ENCODE measurements at places on chromosomes 12 and 14.

GRCh38 chr12:131011165-131012079 is 57.7 kb downstream of the ADGRD1 start:
- DNase-seq, result no peak

DNA sequence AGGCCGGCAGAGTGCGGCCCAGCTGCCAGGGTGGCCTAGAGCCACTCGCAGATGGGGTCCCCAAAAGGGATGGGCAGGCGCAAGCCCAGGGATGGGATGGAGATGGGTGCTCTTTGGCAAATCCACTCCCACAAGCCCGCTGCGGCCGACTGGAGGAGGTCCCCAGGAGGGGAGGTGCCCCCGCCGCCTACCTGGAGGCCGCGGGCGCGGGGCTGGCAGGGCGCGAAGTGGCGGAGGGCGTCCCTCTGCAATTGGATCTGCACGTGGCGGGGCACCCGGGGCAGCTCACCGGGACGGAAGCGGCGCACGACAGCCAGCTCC is 730 bp downstream of the PPP1R3E start:
- no peak for DNase-seq

DNA sequence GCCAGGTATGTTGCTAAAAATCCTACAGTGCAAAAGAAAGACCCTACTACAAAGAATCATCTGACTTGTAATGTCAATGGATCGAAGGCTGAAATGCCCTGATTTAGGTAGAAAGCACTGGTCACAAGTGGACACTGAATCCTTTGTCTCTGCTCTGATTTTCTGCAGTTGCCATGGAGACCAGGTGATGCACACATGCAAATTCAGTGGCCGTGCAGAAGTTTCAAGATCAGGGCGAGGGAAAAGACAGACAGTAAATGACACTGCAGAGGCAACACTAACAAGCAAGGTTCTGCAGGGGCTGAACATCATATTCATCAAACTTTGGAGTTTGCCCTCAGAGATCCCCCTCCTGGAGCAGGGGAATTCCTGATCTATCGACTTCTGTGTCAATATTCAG is 370.3 kb upstream of the TMEM132C start:
- no peak for DNase-seq

DNA sequence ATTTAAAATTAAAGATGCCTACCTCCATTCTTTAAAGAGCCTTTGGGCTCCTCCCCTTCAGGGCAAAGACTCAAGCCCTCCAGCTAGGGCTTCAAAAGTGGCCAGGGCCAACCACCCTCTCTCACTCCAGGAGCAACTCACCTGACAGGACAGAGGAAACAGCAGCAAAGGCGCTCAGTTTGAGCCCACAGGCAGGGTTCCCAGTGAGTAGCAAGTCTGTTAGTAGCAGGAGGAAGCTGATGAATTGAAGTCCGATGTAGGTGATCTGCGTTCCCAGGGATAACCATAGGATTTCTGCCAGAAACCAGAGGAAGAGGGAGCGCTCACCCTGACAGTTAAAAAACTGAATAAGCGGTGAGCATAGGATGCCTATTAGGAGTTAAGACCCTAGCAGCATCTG is 15.7 kb downstream of the GSG1 start:
- DNase-seq, result no peak

DNA sequence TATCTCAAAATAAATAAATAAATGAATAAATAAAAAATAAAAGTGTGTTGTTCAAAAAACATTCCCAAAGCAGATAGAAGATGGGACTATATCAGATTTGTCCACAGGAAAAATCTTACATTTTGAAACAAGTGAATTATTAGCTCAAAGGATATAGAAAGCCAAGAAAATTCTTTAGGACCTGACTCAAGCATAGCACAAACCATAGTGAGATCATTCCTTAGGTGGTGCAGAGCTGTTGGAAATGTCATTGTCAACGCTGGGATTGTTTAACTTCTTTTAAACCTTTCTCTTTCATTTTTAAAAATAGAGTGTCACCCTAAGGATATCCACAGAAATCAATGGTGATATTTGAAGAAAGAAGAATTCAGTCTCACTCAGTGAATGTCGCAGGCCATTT is 43.5 kb downstream of the DRAM1 start:
- DNase-seq, result no peak

DNA sequence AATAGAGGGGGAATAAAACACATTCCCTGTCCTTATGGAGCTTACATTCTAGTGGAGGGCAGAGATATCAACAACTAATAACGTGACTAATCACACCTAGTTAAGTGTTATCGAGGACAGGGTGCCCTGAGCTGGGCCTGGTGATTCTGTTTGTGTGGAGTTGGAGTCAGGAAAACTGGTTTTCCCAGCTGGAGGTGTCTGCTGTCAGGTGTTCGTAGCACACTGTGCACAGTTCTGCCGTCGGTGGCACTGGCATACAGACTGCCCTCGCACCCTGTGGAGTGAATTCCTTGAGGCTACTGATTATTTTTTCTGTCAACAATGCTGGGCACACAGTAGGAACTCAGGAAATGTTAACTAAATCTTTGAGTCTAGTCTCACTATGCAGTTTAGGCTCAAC is 900 bp upstream of the MTERF2 start:
- DNase-seq, result no peak

DNA sequence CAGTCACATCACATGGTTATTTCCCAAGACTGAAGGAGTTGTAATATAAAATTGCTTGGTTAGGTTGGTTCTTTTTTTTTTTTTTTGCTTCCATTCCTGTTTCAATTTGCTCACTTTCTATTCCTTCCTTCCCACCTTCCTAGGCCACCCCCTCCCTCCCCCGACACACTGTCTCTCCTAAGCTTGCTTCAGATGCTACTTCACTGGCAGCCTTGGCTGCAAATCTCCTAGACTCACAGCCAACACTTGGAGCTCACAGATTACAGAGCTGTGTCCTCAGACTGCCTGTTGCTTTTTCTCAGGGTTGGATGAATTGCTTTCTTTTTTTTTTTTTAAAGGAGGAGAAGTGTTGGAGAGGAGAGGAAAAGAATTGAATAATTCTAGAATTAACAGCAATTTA is 77.3 kb upstream of the GRIN2B start:
- no peak for DNase-seq

DNA sequence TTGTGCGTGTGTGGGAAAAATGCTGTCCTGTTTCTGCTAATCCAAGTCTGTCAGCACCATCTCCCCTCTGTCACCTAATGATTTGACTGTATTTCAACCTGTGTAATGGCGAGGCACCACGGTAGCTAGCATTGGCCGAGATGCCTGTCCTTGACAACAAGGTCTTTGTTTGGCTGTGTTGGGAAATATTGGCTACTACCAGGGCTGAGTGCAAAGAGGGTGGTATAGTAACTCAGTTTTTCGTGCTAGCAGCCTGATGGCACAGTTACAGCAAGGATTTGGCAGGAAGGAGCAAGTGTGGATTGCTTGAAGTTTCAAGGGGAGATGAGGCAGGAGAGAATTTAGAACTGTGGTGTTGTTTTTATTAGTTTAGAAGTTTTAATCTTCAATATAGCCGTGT is 440.3 kb upstream of the RGS6 start:
- no peak for DNase-seq

DNA sequence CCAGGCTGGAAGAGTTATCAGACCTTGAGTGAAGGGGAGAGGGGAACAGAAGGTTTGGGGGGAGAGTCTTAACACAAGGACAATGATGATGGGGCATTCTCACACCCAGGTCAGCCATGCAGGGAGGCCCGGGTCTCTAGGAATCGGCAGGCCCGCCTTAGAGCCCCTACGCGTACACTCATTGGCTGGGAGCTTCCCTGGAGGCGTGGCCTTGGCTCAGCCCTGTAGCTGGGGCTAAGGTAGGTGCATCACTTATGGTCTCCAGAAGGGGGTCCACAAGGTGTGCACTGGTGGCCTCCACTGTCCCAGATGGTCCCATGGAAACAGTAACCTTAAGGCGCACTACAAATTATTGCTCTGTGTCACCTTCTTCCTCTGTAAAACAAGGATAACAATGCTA is 660.1 kb downstream of the MED13L start:
- no peak for DNase-seq

- no peak for DNase-seq
These were observed 144.1 kb upstream of the AMIGO2 start for GRCh38 chr12:47223848-47224213.

DNA sequence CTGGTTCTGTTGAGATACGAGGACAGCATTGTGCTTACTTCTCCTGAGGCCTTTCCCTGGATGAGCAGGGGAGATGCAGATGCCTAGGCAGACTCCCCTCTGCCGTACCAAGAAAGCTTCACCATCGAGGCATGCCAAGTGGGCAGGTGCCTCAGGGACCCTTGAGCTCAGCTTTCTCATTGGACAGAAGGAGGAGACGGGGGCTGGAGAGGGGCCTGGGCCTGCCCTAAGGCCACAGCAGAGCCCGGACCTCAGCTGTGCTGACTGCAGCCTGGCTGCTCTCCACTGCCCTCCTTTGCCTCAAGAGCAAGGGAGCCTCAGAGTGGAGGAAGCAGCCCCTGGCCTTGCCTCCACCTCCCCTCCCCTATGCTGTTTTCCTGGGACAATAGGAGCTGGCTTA is 23.4 kb downstream of the SERPINA1 start:
- DNase-seq, result no peak

GRCh38 chr14:45123271-45123670 is 11.0 kb downstream of the FKBP3 start:
- DNase-seq, result peak; percentile 74

DNA sequence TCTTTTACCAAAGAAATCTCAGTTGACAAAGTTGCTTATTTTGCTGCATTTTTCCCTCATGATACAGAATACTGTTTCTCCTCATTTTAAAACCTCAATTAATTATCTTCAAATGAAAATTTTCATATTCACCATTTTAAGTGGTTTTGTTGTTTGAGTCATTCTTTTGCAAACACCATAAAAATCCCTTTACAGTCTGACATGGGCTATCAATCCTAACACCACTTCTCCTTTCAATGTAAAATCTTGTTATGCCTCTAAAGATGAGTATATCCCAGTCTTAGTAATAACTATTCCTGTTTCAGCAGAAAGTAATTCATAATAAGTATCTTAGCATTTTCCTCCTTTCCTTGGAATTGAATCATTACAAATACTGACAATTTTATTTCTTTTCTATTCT is 192.2 kb downstream of the SYT1 start:
- DNase-seq, result no peak

DNA sequence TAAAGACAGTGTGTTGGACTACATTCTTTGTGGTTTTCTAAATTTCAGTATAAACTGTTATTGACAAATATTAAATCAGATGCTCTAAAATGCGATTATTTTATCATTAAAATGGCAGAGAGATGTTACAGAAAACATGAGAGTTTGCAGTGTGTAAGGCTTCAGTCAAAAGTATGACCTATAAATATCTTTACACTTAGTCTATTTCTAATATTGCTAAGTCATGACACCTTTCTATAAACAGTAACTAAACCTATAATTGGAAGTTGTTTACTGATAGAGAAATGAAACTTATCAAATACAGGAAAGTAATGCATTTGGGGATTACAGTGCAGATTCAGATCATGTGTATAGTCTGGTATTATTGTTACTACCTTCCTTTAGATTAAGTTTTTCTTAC is 68.9 kb upstream of the YARS2 start:
- no peak for DNase-seq

DNA sequence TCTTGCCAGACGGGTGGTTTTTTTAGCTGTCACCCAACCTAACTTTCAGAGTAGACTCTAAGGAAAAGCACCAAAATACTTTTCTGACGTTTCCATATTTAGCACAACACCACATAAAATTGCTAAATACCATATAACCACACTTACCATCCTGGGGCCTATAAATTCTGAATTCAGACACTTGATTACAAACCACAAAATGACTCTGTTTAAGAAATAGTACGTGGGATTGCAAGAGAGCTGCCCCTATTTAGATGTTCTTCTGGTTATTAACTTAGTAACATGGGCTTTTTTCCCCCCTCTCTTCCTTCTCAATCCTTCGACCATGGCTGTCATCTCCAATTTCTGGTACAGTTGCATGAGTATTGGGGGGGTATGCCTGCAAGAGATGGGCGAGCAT is 287.7 kb downstream of the BMP4 start:
- no peak for DNase-seq

GRCh38 chr12:88351146-88351545 is 209.0 kb downstream of the TMTC3 start:
- no peak for DNase-seq

DNA sequence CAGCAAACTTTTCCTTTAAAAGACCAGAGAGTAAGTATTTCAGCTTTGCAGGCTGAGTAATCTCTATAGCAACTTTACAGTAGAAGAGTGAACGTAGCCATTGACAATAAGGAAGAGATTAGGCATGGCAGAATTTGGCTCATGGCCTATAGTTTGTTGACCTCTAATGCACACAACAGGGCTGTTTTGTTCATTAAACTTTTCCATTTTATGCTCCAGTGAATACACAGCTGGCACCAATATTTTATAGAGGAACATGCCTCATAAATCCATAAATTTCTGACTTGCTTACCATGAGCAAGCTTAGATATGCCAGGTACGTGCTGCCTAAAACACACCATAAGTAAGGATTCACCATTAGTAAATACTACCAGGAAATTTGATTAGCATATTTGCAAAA is 609.0 kb upstream of the STXBP6 start:
- no peak for DNase-seq

DNA sequence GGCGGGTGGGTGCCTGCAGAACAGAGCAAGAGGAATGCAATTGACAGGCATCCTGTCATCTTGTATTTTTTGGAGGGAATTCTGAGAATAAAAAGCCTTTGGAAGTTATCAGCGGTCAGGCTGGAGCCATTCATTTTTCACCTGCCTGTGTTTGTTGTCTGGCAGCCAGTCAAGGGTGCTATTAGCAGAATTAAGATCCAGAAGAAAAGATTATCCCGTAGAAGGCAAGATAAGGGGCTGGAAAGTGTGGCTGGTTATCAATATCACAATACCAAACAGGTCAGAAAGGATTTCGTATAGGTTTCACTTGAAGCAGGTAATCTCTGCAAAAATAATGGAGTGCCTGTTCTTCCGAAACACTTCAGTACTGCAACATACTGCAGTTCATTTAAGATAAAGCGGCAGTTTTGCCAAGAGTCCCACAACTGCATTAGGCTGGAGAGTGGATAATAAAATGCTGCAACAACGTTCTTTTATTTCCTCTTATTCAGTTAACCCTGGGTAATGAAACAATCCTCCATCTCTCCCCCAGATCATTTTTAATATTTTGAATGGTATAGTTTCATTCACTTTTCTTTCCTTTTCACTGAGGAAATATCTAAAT is 171.2 kb upstream of the CDKN3 start:
- no peak for DNase-seq

DNA sequence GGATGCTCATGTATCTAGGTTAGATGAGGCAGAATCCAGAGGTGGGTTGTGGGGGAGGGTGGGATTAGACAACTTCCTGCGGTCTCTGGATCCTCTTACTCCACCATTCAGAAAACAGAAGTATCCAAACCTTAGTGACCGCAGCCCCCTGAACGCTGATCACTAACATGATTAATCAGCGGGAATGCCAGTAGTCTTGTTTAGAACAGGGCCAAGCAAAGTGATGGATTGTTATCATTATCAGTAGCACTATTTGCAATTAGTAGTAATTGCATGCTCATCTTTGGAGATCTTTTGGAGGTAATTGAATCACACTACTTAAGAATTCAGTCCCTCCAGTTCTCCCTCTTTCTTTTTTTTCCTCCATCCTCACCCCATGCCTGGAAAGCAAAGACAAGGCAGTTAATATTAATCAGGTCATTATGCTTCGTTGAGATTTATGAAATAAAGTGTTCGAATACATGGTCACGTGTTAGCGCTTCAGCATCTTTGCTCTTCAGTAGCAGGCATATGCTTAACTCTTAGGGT is 182.8 kb upstream of the NTF3 start:
- no peak for DNase-seq

- DNase-seq, result no peak
These were observed 393.8 kb upstream of the DCN start for GRCh38 chr12:91576432-91576831.

GRCh38 chr12:76237086-76237701 is 111.0 kb downstream of the BBS10 start:
- DNase-seq, result no peak

Data from erythroblast (primary cell).